ENCODE measurements at places on chromosomes 13 and 19.
A peak's percentile ranks its signal among the peaks of the same experiment; 100 is the strongest.

- DNase-seq = no peak
These were observed 15.0 kb downstream of the CLEC4M start for GRCh38 chr19:7778081-7778480.

GRCh38 chr19:8216357-8216756 is 7.2 kb downstream of the CERS4 start:
- no peak for DNase-seq

DNA sequence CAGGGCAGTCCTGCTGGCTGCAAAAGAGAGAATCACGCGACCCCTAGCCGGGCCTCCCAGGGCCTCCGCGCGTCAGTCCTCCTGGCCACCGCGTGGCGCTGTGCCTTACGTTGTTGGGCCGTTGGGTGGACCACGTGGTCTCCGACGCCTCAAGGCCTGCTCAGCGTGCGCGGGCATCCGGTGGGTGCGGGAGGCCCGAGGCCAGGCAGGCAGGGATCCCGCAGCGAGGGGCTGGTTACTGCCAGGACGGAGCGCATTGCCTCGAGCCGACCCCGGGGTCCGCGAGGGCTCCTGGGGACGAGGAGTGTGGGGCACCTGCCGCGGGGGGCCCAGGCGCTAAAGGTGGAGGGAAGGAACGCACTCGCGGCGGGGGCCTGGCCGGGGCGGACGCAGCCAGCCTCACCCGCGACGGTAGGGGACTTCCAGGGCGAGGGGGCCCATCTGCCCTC is at the start of gene TDRD12:
Gene TDRD12, plus strand, starts transcription at position 157 of the 449 bp plus-strand sequence. CDS start 306 bp downstream, outside the sequence.
- no peak for DNase-seq

DNA sequence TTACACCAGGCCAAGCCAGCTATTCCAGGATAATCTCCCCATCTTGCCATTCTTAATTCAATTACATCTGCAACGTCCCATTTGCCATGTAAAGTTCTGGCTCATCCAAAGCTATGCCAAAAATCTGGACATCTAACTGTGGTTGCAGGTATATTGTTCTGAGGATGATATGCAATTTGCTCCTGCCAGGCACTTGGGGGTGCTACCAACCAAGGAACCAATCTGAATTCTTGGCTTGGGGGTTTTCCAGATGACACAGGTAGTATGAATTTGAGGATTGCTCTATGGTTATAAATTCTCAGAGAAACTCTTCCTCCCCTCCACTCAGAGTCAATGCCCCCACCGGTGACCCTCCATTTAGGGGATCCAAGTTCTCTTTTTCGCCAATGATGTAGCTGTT is 33.0 kb downstream of the CRYL1 start:
- peak; percentile 66 for DNase-seq

DNA sequence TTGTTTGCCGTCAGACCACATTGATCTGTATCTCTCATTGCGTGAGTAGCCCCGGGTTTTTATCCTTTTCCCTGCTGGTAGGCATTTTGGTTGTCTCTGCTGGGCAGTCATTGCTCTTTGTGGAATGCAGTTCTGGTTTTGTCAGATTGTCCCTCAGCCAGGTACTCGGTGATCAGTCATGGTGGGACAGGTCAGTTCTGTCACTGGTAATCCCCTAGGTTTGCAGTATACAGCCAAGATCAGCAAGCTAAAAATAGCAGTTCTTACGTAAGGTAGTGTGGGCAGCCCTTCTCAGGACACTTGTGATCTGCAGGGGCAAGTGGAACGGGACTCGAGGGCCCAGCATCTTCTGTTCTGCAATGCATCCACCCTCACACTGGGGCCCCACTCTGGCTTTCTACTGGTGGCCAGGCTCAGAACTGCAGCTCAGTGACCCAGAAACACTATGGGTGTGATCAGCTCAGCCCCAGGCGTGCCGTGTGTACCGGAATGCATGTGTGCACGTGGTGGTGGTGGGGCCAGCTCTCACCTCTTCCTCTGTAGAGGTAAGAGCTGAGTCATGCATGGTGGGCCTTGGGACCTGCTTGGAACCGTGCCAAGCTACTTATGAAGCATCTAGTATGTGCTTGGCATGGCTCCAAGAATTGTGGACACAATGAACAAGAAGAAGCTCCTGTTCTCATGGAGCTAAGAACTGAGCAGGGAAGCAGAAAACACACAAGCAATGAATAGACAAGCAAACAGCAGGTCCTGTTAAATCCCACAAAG is 6.3 kb downstream of the PLEKHF1 start:
- DNase-seq = peak; percentile 91

DNA sequence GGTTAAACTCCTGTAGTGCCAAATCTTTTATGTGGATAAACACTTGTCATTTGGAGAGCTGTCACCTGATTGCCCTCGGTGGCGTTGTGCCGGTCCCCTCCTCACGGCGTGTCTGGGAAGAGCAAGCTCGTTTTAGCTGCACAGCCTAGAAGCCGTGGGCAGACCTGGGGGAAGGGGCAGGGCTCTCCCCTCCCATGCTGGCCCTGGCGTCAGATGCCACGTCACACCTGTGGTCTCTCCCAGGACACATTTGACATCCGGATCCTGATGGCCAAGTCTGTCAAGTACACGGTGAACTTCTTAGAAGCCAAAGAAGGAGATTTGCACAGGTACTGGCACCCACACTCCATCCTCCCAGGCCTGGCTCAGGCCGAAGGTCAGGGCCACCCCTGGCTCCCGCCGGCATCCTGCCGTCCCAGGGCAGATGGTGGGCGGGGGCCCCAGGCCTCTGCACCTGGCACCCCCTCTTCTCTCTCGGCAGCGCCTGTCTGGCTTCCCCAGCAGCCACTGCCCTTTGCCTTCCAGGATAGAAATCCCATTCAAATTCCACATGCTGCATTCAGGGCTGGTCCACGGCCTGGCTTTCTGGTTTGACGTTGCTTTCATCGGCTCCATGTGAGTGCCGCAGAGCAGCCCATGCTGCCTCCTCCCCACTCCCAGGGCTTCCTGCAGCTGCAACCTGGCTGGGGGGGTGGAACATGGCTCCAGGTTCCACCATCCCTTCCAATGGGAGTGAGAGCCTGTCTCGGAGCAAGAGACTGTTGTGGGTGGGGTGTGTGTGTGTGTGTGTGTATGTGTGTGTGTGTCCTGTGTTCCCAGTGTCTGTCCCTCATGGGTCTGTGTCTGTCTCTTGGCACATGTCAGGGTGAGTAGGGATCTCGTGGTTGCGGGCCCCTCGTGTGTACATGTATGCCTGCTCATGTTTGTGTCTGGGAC is 8.8 kb downstream of the YIPF2 start:
- no peak for DNase-seq

DNA sequence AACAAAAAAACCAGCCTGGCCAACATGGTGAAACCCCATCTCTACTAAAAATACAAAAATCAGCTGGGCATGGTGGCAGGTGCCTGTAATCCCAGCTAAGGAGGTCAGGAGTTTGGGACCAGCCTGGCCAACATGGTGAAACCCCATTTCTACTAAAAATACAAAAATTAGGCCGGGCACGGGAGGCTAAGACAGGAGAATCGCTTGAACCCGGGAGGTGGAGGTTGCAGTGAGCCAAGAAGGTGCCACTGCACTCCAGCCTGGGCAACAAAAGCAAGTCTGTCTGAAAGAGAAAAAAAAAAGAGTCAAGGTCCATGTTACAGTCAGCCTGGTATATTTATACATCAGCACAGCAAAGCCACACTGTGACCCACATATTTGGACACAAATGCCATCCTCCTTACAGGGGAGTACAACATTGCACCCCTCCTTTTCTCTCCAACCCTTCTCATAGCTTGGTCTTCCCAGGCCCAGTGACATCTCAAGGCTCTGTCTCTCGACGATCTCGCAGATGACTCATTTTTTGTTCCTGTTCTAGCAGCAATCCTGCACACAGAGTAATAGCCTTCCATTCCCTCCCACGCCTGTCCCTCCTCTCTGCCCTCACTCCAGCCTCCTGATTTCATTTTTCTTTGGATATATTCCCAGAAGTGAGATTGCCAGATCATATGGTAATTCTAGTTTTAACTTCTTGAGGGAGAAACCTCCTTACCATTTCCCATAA is 21.0 kb upstream of the DPP9 start:
- peak; percentile 94 for DNase-seq

GRCh38 chr13:109400209-109400608 is 386.2 kb downstream of the IRS2 start:
- DNase-seq = no peak

Data from MCF 10A (cell line).